ENCODE measurements at places on chromosomes 5 and 9.
A peak's percentile ranks its signal among the peaks of the same experiment; 100 is the strongest.

GRCh38 chr5:157165261-157165660 is 803 bp downstream of the GARIN3 start:
- DNase-seq: no peak

- no peak for DNase-seq
Observed at GRCh38 chr9:71858812-71859211, 52.2 kb downstream of the ABHD17B start.

DNA sequence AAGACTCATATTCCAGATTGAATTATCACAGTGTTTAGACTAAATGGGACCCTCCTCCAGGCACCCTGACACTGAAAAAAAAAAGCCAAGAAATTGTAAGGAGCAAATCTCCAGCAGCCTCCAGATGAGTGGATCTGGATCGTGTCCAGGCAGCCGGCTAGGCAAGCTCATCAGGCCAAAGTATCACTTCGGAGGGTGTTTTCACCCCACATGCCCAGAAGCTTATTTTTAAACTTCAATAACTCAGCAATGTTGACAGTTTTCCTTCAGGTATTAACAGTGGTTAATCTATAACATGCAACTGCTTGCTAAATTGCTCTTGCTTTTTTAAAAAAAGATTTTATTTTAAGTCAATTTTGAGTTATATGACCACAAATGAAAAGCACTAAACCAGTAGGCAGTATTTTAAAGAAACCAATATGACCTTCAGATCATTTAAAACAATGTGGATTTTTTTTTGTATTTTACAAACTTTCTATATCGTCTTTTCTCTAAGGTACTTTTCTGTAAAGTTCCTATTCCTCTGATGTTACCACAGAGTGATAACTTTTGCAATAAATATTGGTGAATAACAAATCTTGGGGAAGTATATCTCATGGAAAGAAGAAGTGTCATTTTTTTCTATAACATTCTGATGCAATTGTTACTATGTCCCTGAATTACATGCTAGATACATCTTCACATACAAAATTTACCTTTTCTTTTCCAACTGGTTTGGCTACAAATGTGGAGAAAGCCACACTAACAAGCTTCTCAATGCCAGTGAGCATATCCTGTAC is 30.7 kb downstream of the ACOT12 start:
- no peak for DNase-seq

DNA sequence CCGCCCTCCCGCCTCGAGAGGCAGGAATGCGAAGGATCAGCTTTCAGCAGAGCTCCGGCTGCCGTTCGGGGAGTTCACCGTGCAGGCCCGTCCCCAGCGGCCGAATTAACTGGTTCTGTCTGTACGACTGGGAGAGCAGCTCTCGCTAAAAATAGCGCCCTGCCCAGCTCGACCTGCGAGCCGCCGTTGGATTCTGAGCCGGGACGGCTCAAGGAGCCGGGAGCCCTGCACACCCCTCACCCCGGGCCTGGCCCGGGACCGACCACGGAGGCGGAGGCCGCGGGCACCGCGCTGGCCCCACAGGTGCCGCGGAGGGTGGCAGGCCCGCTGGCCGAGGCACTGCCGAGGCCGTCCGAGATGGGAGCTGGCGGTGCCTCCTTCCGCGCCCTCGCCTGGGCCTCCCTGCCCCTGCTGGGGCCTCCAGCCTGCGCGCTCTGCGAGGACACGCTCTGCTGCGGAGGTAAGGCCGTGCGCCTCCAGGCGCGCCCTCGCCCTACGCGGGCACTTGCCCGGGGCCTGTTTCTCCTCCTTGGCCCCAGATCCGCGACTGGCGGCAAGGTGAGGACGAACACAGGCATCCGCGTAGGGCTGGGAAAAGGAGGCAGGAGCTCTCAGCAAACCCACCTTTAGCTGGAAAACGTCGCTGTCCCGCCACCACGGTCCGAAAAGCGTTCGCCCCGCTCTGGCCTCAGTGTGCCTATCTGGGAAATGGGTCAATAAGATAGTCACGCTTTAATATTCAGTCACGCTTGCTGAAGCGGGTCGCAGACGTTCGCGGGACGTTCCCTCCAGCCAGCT is 53.1 kb upstream of the DAB2IP start:
- DNase-seq: peak; percentile 83

- DNase-seq: no peak
Observed at GRCh38 chr9:2341126-2341525, 280.5 kb upstream of the VLDLR start.

GRCh38 chr9:93577078-93577974 is 942 bp downstream of the PHF2 start:
- DNase-seq: peak; percentile 54

- DNase-seq: no peak
Observed at GRCh38 chr9:122402403-122402871, 31.6 kb downstream of the PTGS1 start.
